ENCODE measurements at places on chromosomes 6 and 20.

- DNase-seq, result no peak
Observed at GRCh38 chr6:31247813-31248212, 24.1 kb downstream of the HLA-C start.

GRCh38 chr20:23214903-23215302 is 128.8 kb upstream of the CD93 start:
- DNase-seq, result no peak

DNA sequence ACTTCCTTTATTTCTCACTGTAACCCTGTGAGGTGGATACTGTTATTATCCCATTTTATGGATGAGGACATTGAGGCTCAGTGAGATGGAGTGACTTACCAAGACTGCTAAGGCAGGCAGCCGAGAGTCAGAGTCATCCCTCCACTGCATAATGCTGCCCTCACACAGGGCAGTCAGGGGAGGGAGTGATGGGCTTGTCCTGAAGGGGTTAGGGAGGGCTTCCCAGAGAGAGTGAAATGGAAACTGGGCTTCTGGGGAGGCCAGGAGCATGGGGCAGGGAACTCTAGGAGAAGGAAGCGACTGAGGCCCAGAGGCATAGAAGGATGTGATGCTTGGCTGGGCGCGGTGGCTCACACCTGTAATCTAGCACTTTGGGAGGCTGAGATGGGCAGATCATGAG is 31.1 kb downstream of the TM9SF4 start:
- DNase-seq, result no peak

DNA sequence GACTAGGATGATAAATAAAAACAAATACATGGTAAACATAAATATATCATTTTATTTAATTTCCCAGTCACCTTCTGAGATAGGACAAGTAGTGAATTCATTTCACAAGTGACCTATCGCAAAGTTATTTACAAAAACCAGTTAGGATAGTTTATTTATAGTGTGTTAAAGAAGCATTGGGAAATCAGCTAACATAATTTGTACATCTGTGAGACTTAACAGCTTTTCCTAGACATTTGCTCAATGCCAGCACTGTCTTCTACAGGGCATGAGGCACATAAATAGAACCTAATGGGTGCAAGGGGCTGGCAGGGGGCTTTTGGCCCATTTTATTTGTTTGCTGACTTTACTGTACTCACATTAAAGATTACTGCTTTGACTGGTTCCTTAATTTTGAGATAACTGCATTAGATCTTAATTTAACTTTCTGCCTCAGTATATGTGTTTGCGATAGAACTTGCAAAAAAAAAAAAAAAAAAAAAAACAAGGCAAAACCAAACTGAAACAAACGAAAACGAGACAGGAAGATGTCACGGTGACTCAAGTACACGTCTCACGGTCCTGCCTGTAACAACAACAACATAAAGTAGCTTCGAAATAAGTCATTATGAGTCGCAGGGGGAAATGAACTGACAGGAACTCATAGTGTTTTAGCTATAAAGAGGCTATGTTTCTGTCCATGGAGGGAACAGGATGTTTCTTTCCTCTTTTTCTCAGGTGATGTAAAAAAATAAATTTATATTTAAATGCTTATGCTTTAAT is 133.7 kb upstream of the GMDS start:
- DNase-seq, result no peak

DNA sequence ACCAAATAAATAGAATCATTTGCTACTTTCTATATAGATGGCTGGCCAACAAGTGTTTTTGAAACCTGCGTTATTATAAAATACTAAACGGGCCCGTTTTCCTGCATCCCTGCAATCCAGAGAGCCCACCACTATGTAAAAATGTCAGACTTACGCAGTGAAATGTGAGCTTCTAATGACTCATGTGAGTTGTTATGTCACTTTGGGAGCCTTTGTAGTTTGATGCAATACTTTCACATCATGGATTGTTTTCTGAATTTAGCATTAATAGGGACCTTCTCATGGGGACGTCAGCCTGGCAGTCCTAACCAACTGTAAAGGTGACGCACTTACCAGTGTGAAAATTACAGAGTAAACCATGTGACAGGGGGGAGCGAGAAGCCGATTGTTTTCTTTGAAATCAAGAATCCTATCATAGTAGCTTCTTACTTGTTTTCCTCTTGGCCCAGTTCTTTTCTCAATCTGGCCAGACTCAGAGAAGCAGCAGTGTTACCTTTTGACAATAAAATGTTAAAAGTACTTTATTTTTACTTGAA is 75.3 kb downstream of the SSR1 start:
- DNase-seq, result no peak

GRCh38 chr6:144320741-144321140 is 35.6 kb downstream of the UTRN start:
- no peak for DNase-seq

GRCh38 chr6:139904158-139904533 is 529.7 kb upstream of the CITED2 start:
- DNase-seq, result no peak

DNA sequence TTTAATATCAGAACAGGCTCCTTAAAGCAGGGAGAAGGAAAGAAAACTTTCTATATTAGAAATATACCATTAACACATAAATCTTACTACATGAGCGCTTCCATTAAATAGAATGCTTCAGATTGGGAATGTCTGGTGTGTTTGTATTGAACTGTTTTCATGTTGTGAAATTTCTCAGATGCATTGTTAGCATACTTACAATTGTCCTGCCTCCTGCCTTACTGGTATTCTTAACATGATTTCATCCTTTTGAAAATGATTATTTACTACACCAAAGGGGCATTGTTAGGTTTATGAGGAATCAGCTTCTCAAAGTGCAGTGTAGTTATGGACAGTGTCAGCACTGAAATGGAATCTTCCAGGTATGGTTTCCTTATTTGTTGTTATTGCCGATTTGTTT is 145.6 kb downstream of the MTFR2 start:
- DNase-seq, result no peak

DNA sequence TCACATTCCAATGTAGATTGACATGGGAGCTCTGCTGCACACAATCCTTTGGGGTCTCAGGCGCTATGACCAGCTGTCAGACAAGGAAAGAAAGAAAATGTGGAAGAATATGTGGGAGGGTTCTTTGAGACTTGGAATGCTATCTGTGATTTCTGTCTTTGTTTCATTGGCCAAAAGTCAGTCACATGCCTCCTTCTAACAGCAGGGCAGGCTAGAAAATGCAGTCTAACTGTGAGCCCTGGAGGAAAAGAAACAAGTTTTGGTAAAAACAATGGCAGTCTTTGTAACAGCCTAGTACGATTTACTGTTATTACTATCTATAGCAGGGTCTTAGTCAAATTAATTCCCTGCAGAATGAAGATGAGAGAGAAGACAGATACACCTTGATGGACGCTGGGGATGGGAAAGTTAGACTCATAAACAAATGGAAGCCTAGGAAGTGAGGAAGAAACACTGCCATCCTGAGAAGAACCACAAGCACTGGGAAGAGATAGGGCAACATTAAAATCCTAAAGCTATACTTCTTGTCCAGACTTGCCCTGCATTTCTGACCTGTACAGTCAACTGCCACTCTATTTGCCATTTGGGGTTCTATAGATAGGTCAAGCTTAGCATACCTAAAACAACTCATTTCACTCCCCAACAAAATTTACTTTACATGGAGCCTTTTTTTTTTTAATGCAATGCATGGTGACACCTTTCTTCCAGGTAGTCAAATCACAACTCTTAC is 833.0 kb downstream of the KIF16B start:
- no peak for DNase-seq

DNA sequence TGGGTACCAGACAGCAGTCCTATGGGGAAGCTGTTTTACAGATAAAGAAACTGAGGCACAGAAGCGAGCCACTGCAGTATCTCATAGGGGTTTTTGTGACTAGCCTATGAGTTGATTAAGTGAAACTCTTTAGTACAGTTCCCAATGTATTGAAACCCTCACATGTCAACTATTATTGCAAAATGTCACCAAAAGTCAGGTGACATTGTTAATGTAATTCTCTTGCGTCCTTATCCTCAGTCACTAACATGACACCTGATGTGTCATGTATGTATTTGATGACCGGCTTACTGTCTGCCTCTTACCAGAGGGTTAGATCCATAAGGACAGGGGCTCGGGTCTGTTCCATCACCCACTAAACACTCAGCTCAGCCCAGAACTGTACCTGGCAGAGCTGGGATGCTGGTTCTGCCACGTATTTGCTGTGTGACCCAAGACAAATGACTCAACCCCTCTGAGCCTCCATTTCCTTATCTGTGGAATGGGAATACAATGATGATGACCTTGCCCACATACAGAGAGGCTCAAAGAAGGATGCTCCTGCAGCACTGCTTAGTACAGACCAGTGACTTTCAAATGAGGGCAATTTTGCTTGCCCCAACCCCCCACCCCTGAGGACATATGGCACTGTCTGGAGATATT is 32.9 kb downstream of the PREX1 start:
- DNase-seq, result no peak

DNA sequence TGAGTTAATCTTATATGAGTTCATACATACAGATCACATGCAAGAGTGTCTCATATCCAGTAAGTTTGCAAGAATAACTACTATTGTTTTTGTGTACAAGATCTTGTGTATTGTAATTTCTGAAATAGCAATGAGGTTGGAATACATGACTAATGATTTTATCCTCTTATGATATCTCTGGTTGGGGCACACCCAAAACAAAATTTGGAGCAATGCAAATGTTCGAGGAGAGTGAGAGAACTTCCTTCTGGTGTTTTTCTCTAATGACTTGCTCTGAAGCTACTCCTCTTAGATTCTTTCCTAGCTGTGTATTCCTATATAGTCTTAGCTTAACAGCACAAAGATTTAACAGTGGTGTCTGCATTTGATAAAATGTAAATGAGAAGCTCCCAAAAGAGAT is 252.5 kb downstream of the LAMA2 start:
- DNase-seq, result no peak

GRCh38 chr20:5510446-5510845 is 193.7 kb upstream of the PROKR2 start:
- no peak for DNase-seq

DNA sequence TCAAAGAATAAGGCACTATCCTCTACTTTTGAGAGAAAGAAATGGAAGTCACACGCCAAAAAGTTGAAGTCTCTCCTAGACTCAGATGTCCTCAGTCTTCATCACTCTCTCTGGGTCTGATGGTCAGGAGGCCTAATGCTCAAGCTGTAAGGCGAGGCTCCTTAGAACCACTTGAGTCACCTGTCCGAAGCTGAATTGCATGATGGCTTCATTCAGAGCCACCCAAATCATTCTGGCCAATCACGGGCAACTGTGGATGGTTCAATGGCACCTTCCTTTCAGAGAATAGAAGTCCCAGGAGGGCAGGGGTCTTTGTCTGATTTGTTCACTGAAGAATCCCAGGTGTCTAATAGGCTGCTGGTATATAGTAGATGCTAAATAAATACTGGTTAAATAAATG is 69.4 kb upstream of the RNF24 start:
- DNase-seq, result no peak

GRCh38 chr20:44527716-44528199 is 5.9 kb upstream of the SERINC3 start:
- DNase-seq, result no peak

DNA sequence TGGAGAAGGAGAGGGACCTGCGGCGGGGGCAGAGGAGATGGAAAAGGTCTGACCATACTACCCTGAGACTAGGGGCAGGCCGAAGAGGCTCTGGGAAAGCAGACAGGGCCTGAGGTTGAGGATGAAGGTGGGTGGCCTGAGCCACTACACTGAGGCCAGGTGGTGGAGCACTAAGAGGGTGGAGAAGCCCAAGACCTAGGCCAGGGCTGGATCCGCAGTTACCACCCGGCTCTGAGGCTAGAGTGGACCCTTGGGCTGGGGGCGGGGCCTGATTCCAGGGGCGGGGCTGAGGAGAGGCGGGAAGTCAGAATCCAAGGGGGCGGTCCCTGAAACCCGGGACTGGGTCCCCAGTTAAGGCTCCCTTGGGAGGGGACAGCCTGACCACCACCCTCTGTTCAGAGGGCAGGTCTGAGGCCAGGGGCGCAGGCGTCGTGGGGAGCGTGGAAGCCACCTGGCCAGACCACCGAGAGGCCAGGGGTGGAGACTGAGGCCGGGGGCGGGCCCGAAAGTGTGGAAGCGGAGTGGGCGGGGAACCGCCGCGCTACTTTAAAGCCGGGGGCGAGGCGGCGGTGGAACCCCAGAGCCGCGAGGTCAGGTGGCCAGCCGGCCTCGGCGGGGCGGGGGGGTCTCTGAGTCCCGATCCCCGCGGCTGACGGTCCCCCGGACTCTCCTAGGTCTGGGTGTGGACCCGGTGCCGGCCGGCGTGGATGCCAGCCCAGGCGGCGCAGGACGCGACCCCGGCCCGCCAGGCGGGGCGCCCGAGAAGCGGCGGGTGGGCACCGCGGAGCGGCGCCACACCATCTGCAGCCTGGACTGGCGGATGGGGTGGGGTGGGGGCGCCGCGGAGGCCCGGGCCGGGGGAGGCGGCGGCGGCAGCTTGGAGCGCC is 8.3 kb downstream of the CCM2L start:
- DNase-seq, result no peak

DNA sequence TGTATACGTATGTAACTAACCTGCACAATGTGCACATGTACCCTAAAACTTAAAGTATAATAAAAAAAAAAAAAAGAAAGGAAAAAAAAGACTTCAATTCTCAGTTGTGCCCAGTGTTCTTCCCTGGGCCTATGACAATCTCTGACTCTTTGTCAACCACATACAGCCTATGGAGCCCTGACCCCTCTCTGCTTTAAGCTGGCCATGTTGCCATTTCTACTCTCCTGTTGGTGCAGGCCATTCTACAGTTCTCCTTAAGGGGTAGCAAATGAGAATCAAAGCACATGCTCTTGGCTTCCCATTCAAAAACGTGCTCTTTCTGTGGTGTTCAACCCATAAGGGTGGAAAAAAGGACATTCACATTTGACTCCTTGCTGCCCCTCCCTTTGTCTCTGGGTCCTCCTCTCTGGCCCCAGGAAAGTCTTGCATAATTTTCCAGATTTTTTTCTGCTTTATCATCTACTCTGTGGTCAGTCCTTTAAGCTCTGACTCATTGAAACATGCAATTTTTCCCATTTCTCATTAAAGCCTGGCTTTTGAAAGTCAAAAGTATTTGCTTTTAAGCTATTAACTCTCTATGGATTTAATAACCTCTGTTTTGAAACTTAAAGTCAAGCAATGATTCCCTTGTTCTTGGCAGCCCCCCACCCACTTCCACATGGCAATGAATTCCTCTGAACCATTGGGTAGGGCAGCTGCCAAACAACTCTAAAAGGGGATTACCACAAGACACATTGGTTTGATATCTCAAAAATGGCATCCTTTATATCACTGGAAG is 208.6 kb upstream of the MCHR2 start:
- no peak for DNase-seq

DNA sequence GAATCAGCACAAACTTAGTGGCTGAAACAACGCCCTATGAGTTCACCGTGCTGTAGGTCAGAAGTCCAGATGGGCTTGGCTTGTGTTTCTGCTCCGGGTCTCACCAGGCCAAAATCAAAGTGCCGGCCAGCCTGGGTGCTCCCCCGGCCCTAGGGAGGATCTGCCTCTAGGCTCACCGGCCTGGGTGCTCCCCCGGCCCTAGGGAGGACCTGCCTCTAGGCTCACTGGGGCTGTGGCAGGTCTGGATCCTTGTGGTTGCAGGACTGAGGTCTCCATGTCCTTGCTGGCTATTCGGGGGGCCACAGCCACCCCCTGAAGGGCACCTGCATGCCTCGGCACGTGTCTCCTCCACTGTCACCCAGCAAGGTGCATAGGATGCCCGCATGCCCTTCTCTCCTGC is 216.3 kb downstream of the TAF4 start:
- DNase-seq, result no peak

Data from central memory CD8-positive, alpha-beta T cell (primary cell).